Effector CD4-positive, alpha-beta T cell (primary cell): ENCODE measurements at places on chromosomes 2 and 18.

- no peak for DNase-seq
These were observed 37.4 kb downstream of the NPAS2 start for GRCh38 chr2:100857341-100857740.

GRCh38 chr2:40260437-40260836 is 191.5 kb downstream of the SLC8A1 start:
- DNase-seq = no peak

DNA sequence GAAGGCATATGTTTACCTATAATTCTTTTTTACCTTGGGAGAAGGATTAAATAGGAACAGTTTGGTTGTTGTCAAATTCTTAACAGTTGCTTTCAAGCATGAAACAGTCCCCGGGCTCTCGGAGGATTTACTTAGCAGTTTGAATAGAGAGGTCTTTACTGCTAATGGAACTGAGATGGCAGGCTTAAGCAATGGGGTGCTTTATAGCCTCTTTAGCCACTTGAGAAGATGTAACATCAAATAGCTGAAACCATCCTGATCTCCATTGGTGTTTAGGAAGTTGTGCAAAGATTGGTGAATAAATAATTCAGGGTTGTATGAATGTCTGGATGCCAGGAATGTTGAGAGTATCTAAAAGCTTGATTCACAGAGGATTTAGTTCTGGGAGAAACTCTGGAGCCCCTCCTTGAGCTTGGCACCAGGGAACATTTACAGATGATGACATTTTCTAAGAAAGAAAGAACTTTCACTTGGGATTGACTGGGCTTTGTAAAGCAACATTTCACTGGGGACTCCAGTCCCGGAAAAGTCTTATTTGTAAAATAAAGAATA is 51.9 kb downstream of the PTPRM start:
- DNase-seq = no peak

DNA sequence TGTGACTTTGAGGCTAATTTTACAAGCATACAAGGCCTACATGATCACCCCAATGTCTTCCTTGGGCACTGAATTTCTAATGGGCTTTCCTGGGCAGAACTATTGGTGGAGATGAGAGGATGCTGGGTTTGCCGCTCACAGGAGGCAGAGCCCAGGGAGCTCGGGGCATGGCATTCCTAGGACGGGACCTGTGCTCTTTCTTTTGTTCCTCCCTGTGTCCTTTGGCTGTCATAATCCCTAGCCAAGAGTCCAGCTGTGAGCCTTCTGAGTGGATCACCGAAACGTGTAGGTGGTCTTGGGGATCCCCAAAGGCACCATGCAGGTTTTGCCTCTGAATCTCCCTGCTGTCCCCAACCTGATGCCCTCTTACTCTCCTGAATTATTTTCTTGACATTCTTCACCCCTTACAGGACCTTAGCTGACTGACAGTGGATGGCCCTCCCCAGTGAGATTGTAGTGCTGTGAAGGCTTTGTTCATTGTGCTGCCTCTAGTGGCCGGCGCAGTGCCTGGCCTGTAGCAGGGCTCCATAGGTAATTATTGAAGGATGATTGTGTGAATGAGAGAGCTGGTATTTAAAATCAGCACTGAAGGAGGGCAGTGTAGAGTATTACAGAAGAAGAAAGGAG is 221.9 kb downstream of the ZNF407 start:
- no peak for DNase-seq

DNA sequence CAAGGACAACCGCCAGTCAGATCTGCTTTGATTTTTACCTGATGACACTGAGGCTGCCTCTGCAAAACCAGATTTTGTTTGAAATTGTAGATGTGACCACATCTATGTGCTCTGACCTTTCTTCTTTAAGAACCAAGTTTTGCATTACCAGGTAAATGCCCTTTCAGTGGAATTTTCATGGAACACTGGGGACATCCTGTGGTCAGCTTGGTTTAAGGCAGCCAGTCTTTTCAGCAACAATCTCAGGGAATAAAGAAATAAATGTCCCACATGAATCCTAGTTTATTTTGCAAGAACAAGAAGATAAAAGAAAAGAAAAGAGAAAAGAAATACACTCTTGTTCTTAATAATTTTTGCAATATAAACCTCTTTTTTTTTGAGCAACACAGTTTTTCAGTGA is 90.6 kb downstream of the POU3F3 start:
- no peak for DNase-seq
